ENCODE measurements at places on chromosomes 1 and 21.

GRCh38 chr1:119336848-119337247 is 31.7 kb upstream of the HAO2 start:
- DNase-seq: peak; percentile 57

DNA sequence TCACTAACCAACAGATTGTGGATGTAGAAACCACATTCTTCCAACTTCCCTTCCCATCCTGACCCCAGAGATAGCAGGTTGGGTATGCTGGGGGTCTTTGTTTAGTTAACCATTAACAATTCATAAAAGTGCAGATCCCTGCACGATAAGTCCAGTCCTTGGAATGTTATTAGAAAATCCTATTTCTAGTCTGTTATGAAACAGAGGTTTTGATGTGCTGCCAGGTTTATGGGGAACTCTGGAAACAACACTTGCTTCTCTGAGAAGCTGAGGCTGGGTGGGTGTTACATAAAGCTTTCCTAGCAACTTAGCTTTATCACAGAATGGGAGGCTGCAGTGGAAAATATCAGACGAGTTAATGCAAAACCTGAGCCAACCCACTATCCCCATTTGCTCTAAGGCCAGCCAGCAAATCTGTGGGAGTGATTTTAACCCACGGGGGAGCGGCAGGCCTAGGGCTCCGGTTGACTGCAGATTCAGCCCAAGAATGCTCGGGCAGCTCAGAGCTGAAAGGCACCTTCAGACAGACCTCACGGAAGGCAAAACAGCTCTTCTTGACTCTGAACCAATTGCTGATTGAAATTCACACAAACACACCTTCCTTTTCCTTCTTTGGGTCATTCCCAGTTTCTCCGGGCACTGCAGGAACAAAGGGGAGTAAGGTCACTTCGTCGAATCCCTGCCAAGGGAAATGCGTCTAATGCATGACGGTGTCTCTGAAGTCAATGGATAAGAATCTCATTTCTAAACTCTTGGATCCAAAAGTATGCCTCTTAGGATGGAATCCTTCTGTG is 111.7 kb upstream of the IRF2BP2 start:
- peak; percentile 99 for DNase-seq

- DNase-seq: peak; percentile 7
Measured at GRCh38 chr1:70205071-70205433, 327 bp downstream of the LRRC40 start.

DNA sequence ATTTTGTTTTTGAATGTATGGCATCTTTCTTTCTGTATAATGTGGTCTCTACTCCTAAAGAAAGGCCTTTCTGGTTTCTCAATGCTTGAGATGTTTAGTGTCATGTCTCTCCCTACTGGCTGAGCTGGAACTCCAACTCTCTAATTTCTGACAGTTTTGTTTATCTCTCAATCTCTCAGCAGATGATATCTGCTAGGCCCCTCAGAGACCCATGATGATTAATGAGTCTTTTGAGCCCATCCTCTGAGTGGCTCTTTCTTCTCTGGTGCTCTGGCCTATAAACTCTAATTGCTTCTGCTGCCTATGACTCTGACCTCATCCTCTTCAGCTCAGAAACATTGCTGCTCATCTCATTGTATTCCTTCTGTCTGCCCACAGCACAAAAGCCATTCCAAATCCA is 46.6 kb downstream of the CRB1 start:
- DNase-seq: no peak

- no peak for DNase-seq
Measured at GRCh38 chr1:43321331-43321891, 16.2 kb upstream of the MPL start.

GRCh38 chr21:35034203-35034926 is 14.7 kb downstream of the RUNX1 start:
- no peak for DNase-seq

- no peak for DNase-seq
Measured at GRCh38 chr1:24803987-24804530, 58.8 kb downstream of the CLIC4 start.

DNA sequence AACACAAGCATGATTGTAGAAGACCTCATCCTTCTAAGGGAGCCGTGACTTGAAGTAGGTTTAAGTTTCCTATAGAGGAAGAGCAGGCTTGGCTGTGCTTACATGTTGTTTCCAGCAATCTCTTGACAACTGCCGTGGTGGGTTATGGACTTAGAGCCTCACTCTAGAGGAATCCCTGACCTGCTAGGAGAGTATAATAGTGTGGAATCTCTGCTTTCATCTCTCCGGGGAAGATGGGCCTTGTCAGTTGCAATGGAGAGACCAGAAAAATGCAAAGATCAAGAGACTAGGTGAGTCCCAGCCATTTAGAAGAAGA is 137.6 kb downstream of the MIS18A start:
- no peak for DNase-seq

DNA sequence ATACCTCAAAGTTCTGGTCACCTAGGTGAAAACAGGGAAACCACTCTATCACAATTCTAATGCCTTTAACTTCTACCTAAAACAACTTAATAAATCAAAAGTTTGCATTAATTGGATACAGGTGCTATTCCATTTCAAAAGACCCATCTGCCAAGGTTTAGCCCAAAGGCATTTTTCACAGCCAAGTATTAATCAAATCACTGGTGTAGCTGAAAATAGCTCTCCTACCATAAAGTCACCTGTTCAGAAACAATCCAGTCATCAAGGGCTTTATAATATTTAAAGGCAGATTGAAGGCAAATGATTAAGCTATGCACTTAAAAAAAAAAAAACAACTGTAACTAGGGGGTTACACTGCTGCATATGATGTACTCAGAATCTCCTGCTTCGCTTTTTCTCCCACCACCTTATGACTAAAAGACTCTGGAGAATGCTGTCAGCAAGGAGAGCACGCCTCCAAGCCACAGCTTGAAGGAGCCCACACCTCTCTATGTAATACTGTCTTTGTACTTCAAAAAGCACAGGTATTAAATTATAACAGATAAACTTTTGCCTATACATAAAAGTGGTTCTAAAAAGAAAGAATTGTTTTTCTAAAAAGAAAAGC is 20.5 kb downstream of the KIAA0319L start:
- no peak for DNase-seq
